ENCODE measurements at places on chromosomes 13 and 19.

- no peak for DNase-seq
These were observed 19.8 kb upstream of the GNA15 start for GRCh38 chr19:3115916-3116602.

- DNase-seq = no peak
These were observed 22.1 kb downstream of the FBN3 start for GRCh38 chr19:8127311-8127710.

DNA sequence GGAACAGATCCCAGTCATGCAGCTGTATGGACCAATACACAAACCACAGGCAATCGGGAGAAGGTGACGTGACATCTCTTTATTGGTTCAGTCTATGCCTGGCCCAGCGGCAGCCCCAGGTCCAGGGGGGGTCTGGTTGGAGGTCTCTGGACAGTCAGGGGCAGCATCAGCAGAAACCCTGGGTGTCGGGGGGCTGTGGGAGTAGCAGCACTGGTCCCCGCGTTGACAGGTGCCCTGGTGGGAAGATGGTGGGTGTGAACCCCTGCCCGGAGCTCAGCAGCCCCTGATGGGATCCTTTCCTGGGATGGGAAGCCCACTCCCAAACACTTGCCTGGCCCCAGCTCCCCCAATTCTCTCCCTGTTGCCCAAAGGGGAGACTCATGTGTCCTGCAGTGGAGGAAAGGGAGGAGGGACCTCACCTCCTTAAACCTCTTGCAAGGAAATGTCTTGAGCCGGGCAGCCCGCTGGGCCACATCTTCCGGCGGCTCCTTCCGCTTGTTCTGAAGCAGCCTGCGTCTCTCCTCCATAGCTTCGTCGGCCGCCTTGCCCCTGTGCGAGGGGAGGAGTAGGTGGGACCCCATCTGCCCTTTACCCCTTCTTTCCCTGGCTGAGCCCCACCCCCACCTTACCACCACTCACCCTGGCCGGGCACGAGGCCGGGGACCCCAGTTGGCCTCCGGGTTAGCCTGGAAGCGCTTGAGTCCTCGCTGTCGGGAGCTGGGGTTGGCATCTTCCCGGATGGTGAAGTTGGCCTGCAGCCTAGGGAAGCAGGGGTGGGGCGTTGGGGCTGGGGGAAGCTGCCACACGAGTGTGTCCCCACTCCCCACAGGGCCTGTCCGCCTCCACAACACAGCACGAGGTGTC lies 2.4 kb upstream of the LYL1 start:
- no peak for DNase-seq

DNA sequence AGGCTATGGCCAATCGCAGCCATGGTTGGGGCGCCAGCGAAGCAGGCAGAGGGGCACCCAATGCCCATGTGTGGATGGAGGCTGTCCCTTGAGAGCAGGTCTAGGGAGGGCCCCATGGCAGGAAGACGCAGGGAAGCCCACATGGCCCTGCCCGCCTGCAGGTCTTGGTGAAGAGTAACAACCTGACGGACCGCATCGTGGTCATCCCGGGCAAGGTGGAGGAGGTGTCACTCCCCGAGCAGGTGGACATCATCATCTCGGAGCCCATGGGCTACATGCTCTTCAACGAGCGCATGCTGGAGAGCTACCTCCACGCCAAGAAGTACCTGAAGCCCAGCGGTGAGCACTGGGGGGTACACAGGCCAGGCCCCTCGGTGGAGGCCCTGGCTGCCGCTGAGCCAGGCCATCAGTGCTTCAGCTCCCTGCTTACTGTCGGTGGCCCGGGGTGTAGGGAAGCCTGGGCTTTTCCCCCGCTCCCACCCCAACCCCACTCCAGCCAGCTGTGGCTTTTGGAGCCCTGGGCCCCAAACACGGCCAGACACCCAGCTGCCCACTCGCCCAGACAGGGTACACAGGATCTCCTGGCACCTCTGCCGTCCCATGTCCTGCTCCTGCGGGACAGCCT lies 14.6 kb downstream of the YIPF2 start:
- DNase-seq = no peak

DNA sequence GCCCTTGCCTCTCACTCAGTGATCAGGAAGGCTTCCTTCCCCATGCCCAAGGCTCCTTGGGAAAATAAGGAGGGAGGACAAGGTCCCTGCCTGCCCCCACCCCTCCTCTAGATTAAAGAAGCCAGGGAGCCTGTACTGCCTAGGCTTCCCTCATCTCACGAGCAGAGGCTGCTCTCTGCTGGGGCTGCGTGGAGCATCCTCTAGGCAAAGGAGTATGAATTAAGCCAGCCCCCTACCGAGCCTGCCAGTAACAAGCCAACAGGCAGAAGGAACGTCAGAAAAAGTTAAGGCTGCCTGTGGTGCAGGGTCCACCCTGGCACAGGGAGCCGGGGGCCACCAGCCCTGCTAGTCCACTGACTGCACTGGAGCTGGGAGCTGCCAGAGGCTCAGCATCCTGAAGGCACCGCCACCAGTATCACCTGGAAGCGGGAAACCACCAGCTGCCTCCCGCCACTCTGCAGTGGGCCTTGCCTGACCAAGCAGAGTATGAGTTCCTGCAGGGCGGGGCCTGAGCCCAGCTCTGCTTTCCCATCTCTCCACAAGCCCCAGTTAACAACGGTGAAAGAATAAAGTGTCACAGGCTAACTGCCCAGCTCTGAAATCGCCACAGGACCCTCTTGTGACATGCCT lies 6.8 kb downstream of the NAPA start:
- DNase-seq = no peak

- DNase-seq = no peak
These were observed 38.3 kb upstream of the DCUN1D2 start for GRCh38 chr13:113528813-113529180.

DNA sequence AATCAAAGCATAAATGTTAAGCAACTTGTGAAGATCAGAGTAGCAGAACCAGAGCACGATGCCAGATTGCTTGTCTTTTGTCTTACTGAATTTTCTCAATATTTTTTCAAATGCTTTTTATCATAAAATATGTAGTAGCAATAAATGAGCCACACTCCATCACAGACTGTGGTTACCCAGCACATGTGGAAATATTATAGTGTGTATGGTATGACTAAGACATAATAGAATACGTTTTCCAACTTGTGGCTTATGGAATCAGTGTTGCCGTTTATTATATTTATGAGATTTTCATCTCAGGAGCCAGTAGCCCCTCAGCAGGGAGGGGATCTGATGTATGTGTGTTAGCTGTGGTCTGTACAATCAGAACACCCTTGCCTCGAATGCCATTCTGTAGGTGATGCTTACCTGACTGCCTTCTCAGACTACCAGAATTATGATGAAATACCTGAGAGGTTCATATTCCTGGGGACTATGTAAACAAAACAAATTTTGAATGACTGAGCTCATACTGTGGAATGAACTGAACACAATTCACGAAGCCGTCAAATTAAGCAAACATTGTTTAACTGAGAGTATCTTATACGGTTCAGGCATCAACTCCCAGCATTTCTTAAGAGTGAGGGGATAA lies 1.9 kb downstream of the SCEL start:
- DNase-seq = no peak

DNA sequence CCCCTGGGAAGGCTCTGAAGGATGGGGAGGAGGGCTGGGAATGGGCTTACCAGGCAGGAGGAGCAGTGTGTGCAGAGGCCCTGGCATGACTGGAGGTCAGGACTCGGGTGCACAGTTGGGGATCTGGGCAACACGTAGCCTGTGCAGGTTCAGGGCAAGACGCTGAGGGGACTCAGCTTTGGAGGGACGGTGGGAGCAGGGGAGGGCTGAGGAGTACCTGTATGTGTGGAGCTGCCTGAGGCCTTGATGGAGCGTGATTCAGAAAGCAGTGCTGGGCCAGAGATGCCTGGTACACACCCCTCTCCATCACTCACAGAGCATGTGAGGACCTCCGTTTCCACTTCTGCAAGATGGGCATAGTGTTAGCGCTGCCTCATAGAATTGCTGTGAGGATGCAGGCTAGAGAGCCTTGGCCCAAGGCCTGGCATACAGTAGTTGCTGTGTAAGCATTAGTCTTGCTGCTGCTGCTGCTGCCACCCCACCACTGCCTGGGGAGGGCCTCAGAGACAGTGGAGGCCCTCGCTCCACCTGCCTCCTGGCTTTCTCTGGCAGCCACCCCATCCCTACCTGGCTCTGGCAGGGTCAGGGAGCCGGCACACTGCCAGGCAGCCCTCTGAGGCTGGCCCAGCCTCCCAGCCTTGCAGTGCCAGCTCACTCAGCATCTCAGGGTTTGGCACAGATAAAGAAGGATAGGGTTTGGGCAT lies 2.4 kb downstream of the PAK4 start:
- no peak for DNase-seq

DNA sequence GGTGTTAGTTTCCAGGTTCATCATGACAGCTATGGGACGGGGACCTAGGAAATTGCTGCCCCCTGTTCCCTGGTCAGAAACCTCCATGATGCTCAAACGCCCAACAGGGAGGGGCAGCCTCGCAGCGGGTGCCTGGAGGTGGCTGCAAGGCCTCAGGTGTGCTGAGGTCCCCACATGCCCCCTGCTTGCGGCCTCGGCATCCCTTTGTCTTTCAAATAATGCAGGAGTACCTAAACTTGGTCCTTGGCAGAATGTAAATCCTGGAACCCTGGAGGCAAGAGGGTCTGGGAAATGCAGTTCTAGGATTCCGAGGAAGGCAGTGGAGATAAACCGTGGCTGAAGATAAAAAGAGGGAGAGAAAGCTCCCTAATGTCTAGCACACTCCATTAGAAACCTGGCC lies 52.4 kb downstream of the SKA3 start:
- no peak for DNase-seq

- no peak for DNase-seq
These were observed 16.3 kb upstream of the DOCK6 start for GRCh38 chr19:11278670-11279069.

- no peak for DNase-seq
These were observed 86.8 kb upstream of the SCEL start for GRCh38 chr13:77448689-77449088.

DNA sequence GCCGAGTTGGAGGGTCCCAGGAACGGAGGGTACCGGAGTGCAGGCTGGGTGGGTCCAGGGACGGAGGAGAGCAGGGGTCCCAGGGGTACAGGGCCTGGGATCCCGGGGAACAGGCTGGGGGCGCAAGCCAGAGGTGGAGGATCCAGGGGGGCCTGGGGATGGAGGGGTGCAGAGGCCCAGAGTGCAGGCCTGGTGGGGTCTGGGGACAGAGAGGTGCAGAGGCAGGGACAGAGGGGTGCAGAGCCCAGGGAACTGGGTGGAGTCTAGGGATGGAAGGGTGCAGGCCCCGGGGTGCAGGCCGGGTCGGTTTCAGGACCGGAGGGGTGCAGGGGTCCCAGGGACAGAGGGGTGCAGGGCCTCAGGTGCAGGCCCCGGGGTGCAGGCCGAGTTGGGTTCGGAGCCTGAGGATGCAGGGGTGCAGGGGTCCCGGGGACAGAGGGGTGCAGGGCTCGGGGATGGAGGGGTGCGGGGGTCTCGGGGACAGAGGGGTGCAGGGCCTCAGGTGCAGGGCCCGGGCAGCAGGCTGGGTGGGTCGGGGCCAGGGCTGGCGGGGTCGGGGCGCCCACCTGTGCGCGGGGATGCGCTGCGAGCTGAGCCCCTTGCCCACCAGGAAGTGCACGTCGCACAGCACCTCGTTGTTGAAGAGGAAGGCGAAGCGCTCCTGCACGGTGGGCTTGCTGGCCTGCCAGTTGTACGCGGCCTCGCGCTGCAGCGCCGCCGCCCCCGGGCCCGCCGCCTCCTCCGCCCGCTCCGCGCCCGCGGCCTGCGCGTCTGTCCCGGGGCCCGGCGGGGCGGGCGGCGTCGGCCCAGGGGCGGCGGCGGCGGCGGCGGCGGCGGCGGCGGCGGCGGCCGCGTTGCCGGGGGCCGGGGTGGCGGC lies 545 bp downstream of the BTBD2 start:
- DNase-seq = no peak

DNA sequence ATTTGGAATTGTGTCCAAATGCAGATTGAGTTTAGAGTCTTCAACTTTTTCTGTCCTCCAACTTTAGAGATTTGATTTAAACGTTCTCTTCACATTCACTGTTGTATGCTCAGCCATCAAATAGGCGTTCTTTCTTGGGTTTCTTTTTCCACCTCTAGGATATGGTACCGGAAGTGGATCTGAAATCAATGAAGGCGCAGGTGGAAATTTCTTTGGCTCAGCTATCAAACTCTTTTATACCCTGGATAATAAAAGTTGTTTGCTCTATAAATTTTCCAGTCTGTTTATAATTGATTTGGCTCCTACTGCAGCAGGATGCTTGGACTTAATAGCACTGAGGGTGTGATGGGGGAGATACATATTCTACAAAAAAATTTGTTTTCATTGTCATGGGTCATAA lies 1.6 kb downstream of the COG3 start:
- no peak for DNase-seq

DNA sequence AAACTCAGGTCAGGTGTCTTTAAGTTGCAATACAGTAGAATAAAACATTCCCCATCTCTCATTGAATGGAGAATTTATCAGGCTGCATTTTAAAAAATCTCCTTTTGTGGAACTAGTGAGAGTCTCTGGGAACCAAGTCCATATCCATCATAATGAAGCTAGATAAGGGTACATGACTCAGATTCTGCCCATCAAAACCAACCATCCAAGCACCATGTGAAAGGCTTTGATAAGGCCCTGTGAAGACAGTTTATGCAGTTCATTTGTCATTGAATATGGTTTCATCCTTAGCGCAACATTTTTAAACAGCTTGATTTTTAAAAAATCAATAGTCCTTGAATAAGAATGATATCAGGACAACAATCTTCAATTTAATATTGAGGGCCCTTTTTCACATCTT lies 56.3 kb upstream of the DIAPH3 start:
- no peak for DNase-seq

GRCh38 chr19:5080030-5080654 lies 111.2 kb downstream of the KDM4B start:
- DNase-seq = no peak

GRCh38 chr19:3178973-3179738 lies 587 bp downstream of the S1PR4 start:
- DNase-seq = no peak

GRCh38 chr19:10412257-10412977 lies 7.9 kb upstream of the PDE4A start:
- no peak for DNase-seq
